ENCODE measurements at places on chromosomes 7 and 10.

- no peak for DNase-seq
Observed at GRCh38 chr10:58859526-58859925, 316.9 kb upstream of the PHYHIPL start.

DNA sequence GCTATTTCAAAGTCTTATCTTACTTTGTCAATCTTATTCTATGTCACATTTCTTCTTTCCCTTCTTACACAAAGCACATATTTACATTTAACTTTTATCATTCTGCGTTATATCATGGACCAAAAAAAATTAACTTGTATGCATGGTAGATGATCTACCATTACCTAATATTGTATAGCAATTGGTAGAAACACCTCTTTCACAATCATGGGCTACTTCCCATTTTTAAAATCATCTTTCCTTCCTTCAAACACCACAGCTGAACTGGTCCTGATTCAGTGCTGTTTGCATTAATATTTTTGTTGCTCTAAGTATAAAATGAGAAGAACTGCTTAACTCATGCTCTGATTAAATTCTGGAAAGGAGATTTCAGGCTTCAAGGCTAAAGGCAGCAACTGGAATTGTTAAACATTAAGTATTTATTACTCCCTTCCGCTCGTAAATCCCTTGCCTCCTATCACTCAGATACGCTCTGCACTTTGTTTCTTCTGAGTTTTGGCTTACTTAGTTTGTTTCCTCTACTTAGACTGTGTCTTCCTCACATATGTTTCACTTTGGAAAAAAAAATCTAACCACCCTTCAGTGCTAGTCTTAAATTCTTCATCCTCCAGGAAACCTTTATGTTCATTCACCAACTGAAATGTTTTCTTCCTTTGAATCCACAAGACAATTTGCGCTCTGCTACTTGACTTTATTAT lies 901.4 kb downstream of the PCDH15 start:
- DNase-seq: no peak

GRCh38 chr10:75654171-75654771 lies 222.8 kb downstream of the LRMDA start:
- DNase-seq: no peak

DNA sequence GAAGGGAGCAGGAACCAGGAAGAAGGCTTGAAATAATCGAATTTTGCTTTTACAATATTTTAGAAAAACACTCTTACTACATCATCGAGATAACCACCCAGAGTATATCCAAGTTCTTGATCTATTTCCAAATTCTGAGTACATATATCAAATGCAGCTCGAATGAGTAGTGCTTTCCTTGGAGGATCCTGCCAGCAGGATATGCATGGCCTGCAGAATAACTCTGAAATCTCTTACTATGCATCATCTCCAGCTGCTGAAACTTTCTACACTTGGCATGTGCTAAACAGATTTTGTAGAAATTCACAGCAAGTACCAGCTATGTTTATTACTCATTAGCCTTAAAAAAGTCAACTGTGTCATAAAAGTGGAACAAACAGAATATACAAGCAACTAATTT lies 44.0 kb upstream of the ANK3 start:
- no peak for DNase-seq

GRCh38 chr7:141586878-141587277 lies 35.7 kb downstream of the AGK start:
- no peak for DNase-seq

GRCh38 chr7:70040051-70040450 lies 441.8 kb downstream of the AUTS2 start:
- no peak for DNase-seq

Measured in stimulated activated naive CD8-positive, alpha-beta T cell treated with anti-CD3 and anti-CD28 coated beads, Interleukin-15, Interleukin-2, amounts not matched to agents 100 U/mL and 50 U/mL, for 24 hours (primary cell).